Choroid plexus epithelial cell (primary cell): ENCODE measurements at places on chromosomes 12 and 14.

DNA sequence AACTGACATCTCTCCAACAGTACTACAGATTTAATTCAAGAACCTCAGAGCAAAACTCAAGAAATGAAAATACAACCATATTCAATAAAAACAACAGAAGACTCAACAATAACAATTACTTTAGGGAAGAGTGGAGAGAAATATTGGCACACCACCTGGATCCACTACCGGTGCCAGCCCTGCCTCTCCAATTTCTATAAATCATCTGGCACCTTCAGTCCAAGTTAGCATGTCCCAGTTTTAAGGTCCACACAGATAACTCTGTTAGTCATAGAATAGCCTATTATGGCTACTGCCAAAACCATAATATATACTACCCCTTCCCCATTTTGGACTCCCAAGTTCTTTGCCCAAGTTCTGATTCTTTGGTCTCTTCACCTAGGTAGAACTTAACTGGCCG is 69.9 kb upstream of the PSMA6 start:
- DNase-seq: no peak

DNA sequence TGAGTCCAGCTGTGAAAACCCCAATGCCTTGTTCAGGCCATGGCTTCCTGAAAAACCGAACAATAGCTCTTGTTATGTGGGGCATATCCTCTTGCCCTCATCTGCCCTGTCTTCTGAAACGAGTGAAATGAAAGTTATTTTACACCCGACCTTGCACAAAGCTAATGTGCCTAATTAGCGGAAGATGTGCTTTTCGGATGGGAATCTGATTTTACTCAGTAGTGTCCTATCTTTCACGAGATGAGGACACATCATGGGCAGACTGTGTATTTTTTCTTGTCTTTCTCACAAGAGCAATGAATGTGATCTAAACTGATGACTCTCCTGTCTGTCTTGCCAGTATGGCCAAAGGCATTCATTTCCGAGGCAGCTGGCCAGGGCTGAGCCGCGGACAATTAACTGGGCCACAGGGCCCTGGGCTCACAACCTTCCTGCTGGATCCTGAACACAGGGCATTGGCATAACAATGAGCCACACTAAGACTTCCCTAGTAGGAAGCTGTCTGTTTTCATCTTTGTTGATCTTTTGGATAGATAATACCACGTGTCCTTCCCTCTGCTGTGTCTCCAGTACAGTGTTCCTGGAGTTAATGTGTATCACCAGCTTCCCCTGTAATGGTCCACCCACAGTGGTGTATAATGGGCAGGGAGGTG is 86.0 kb upstream of the HIF1A start:
- DNase-seq: peak; percentile 55

- no peak for DNase-seq
Observed at GRCh38 chr14:89575386-89576061, 158.5 kb upstream of the FOXN3 start.

DNA sequence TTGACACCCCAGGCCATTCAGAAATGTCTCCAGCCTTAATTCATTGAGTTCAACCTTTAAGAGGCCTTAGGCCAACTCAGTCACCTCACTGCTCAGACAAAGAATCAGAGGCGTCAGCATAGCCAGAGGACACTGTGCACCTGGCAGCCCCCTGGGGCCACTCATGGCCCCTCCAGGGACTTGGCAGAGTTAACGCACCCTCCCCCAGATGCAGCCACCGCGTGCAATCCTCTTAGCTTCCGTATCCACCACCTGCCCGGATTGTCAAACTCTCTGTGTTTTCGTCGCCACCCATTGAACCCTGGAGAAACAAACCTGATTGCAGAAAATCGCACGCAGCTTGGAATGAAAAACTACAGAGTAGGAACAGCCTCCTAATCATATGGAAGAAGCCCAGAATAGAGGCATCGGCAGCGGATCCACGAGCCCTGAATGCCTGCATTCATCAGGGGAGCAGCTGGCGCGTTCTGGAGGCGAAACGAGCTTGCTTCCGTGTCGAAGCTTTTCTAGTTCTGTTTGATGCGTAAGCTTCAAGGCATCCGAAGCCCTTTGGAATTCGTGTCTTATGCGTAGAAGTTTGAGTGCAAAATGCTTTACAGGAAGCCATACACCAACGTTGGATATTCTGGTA is 22.4 kb downstream of the BRI3BP start:
- no peak for DNase-seq

DNA sequence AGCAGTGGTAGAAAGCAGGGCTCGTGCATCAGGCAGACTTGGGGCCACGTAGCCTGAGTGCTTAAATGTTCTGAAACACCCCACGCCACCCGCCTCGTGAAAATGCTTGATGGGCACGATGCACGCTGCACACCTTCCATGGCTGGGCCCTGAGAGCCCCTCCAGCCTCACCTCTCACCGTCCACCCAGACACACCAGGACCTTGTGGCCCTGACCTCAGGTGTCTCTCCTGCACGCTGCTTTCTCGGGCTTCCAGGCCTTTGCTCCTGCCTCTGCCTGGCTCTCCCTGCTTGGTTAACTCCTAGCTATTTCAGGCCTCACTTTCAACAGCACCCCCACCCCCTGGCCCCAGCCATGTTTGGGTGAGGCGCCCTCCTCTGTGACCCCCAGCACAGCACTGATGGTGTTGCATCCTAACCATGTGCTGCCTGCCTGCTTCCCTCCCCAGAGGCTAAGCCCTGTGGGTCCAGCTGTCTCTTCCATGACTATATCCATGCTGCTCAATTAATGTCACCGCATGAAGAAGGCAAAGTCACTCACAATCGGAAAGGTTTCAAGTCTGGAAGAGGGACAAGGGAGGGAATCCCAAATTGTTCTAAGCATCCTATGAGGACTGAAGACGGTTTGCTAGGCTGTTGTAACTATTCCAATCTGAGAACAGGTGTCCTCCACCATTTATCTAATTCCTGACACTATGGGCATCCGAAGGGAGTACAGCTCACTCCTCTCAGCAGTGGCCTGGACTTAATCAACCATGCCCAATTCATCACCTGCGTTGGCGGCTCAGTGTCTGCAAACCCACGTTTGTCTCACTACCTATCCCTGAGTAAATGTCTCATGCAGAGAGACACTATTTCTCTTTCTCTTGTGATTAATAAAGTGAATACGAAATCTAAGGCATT is 82.2 kb downstream of the CCDC88C start:
- DNase-seq: no peak

GRCh38 chr12:75446857-75447256 is 33.7 kb upstream of the GLIPR1 start:
- peak; percentile 63 for DNase-seq

- peak; percentile 98 for DNase-seq
Observed at GRCh38 chr14:60648934-60649874, at the start of gene SIX1. TSS of gene SIX1 (minus strand) at chr14:60649477. CDS start at chr14:60649189, 288 bp downstream.

GRCh38 chr14:21913759-21914158 is 240.1 kb upstream of the OR4E1 start:
- peak; percentile 77 for DNase-seq

- DNase-seq: no peak
Observed at GRCh38 chr14:22334275-22334577, 254.8 kb downstream of the DAD1 start.

DNA sequence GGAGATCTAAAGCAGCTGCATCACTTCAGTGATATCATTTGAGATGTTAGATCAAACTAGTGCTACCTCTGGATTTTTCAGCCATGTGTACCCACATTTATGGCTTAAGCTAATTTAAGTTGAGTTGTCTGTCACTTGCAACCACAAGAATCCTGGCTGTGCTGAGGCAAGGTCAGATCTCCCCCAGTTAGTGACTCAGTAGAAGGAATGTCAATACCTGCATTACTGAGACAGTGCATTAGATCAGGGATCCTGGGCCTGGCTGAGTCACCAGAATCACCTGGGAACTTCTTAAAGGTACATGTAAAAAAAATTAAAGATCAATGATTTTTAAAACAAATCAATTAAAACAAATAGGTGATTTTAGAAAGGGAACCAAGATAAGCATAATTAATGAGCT is 84.6 kb upstream of the GRIN2B start:
- DNase-seq: no peak

DNA sequence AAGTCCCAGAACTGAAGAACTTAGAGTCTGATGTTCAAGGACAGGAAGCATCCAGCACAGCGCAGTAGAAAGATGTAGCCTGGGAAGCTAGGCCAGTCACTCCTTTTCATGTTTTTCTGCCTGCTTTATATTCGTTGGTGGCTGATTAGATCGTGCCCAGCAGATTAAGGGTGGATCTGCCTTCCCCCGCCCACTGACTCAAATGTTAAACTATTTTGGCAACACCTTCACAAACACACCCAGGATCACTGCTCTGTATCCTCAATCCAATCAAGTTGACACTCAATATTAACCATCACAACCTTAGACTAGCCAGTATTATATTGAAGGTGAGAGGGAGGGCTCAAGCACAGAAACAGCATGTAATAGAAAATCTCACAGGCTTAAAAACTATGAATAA is 222.9 kb downstream of the C12orf50 start:
- no peak for DNase-seq

GRCh38 chr12:61757831-61758505 is 502.2 kb upstream of the USP15 start:
- DNase-seq: peak; percentile 21

DNA sequence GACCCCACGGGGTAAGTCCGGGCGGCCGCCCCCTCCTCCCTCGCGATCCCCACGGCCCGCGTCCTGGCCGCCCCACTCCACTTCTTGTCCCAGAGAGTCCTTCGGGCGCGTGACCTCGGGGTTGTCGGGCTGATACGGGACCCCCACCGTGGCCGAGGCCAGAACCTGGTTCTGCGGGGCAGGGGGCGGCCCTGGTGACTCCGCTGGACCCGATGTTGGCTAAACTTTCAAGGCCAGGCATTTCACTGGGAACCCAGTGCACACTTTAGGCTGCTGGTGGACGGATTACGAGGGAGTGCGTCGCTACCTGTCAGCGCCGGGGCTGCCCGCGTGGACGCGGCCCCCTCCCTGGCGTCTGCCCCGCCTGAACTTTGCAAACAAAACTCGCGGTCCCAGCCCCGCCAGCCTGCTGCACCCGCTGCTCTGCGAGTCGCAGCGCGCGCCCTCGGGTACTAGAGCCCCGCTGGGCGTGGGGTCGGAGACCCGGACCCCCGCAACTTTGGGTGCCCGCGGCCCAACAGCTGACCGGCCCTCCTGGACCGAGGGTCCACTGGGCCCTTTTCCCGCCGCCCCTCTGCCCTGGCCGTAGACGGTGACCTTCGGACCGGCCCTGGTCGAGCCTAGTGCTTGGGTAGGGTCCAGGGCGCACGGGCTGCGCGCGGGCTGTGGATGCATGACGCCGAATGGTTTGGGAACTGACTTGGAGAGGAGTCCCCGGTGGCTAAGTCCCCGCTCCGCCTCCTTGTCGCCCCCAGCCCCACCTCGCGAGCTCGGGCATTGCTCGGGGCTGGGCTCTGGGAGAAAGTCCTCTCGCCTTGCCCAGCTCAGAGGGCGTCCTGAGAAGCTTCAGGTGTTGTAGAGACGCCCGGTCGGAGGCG is 624 bp downstream of the RIN3 start:
- DNase-seq: peak; percentile 39

DNA sequence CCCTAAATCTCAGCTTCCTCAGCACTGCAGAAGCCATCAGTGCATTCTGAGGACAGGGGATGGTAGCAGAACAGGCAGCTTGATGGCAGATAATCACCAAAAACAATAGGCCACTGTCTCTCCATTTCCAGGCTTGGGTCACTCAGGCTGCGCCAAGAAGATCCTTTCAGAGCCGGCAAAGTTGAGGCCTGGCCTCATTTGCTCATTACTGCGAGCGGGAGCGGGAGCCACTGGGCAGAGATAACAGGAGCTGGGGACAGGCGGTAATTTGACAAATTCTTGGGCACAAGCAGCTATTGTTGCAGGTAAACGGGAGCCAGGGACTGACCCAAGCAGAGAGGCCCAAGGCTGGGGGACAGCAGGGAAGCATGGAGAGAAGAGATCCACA is 2.1 kb downstream of the MSI1 start:
- DNase-seq: no peak

DNA sequence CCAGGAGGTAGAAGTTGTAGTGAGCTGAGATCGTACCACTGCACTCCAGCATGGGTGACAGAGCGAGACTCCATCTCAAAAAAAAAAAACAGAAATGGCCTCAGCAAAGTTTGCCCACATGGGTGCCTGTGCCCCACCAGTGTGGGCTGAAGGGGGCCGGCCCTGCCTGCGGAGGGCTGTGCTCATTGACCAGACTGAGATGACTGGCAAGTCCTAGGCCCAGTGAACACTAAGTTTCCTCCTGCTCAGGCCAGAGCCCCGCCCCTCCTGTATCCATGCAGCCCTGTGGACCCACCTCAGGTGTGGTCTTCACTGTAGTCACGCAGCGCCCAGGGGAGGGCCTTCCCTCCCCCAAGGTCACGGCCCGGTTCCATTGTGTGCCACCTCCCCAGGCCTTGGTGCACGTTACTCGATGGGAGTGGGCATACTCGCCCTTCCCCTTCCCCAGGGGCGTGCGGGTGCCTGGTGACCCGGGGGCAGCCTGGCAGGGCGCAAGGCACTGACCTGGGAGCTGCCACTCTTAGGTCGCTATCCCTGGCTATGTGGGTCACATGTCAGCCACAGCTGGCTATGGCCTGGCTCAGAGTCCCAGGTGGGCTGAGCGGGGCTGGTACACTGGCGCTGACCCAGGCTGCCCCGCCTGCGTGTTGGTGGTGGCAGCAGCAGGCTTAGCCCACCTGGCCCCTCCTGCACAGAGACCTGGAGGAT is 16.1 kb downstream of the INF2 start:
- DNase-seq: peak; percentile 40

GRCh38 chr14:100761481-100761880 is 34.8 kb downstream of the DLK1 start:
- DNase-seq: peak; percentile 69

- no peak for DNase-seq
Observed at GRCh38 chr12:57626921-57627445, 6.0 kb downstream of the B4GALNT1 start.

DNA sequence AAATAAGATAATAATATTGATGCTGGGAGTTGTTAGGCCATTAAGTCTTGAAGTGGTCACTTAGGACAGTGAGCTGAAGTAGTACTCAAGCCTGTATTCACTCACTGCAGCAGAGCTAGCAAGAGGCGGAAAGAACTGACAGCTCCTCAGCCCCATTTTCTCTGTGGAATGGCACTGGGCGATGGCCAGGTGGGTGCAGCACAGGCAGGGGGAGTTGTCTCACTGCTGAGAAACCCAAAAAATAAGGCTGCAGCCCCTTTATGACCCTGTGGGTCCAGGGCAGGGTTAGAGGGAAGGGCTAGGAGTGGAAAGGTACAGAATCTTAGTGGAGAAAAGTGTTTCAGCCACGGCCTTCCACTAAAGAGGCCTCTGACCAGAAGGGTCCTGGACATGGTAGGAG is 35.5 kb downstream of the PDZRN4 start:
- no peak for DNase-seq

DNA sequence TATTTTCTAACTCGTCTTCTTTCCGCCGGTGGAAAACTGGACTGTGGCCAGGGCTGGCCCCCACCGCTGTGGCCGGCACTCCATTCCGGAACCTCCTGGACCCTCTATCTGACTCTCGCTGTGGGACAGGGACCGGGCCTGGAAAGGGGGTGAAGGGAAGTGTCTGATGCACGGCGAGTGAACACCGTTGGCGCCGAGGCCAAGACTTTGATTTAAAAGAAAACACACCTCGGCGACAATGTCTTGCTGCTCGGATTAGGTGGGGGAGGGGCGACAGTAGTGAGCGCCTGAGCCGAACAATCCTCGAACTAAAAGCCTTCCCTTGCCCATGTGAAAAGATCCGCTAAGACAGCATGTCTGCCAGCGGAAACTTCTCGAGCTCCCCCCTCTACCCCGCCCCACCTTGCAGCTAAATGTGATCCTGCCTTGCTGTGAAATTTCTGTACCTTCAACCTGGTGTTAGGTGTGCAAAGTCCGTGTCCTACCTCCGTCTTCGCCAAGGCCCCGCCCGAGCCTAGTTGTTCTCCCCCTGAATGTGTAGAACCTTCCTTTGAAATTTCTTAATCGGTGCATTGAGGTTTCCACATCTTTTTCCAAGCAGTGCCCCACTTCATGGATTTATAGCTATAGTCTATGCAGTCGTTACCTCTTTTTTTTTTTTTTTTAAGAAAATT is 862 bp upstream of the HOTAIR start:
- no peak for DNase-seq
